ENCODE measurements at places on chromosomes 12 and 14.

DNA sequence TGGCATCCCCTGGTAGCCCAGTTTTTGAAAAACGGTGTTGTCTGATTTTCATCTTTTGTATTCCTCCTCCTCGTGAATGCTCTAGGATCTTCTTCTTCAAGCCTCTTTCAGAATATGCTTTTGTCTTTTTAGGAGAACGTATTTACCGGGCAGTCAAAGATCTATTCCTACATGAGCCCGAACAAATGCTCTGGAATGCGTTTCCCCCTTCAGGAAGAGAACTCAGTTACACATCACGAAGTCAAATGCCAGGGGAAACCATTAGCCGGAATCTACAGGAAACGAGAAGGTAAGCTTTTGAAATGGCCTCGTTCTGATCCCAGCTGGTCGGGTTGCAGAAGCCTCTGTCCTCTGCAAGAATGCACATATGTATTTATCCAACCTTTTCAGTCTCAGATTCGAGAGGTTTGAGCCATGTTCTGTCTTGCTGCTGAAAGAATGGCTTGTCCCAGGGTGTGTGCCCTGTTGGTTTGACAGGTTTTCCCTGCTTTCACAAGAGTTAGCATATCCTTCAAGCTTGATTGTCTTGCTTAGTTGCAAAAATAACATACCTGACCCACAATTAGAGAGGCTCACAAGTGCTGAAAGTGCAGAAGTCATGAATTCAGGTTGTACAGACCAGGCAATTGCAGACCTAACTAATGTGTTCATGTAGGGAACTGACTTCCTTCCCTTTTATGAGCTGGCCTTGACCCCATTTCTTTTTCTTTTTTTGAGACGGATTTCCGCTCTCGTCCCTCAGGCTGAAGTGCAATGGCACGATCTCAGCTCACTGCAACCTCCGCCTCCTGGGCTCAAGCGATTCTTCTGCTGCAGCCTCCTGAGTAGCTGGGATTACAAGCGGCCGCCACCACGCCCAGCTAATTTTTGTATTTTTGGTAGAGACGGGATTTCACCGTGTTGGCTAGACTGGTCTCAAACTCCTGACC, 6.8 kb downstream of the KMT5A start:
- no peak for DNase-seq

DNA sequence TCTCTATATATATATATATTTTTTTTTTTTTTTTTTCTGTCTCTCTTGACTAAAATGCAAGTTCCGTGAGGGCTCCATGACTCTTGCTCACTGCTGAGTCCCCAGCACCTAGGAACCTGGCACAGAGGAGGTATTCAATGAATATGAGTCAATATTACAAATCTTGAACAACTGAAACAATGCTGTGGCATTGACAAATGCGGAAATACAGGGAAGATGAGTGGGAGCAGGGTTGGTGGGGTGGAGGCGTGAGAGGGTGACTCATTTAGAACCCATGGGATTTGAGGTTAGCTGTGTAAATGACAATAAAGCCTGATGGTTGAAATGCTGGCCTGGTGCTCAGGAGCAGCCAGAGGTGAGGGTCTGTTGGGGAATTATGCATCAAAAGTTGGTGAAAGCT, 121.7 kb upstream of the FUT8 start:
- no peak for DNase-seq

GRCh38 chr12:124425667-124426066, 130.8 kb downstream of the RFLNA start:
- no peak for DNase-seq

DNA sequence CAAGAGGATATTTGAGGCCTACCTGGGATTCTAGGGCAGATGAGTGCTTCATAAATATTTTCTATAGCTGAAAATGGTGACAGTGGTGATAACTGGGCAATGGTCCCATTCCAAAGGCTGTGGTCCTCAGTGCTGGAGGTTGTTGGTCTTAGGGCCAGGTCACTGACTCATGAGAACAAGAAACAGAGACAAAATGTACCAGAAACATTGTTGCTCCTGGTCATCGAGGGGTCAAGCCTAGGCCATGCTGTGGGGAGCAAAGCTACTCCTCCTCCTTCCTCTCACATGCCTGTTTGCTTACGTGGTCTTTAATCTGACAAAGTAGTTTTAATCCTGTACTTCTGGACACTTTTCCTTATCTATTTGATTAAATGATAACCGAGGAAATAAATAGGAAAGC, 33.8 kb downstream of the ERG28 start:
- DNase-seq = no peak

GRCh38 chr12:67925552-67925951, 63.7 kb upstream of the IFNG-AS1 start:
- no peak for DNase-seq

Data from NCI-H1048 (cell line).